ENCODE measurements at places on chromosomes 7 and 10.

DNA sequence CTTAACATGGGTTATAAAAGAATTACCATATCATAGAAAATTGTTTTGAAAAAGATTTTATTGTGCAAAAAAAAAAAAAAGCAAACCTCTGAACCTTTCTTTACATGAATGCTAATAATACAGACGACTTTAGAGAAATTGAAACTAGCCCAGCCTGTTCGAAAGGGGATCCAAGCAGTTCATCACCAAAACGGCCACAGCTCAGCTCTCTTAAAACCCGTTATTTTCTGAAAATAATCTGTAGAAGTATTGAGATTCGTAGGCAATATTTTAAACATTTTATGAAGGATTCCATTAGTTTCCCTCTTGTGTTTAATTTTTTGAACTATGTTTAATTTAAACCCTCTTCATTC, 9.9 kb upstream of the GSAP start:
- DNase-seq = no peak

DNA sequence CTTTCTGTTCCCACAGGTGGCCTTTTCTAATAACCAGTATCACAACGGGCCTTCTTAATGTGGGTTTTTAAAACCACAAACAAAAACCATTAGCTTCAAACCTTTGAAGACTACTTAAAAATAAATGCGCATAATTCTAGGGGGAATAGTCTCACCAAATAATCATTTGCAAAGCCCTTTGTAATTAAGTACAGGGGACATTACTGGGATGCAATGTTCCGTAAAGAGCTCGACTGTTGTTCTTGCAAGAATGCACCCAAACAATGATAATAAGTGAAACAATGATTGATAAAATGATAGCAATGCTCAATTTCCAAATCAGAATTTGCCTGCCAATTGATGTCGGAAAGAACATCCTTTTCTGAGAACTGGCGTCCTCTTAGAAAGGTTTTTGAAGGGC, 589.1 kb upstream of the ADARB2 start:
- no peak for DNase-seq

- no peak for DNase-seq
These were observed 39.2 kb downstream of the ST8SIA6 start for GRCh38 chr10:17415046-17415658.

GRCh38 chr7:6691103-6691502, 15.6 kb downstream of the ZNF12 start:
- DNase-seq = no peak

DNA sequence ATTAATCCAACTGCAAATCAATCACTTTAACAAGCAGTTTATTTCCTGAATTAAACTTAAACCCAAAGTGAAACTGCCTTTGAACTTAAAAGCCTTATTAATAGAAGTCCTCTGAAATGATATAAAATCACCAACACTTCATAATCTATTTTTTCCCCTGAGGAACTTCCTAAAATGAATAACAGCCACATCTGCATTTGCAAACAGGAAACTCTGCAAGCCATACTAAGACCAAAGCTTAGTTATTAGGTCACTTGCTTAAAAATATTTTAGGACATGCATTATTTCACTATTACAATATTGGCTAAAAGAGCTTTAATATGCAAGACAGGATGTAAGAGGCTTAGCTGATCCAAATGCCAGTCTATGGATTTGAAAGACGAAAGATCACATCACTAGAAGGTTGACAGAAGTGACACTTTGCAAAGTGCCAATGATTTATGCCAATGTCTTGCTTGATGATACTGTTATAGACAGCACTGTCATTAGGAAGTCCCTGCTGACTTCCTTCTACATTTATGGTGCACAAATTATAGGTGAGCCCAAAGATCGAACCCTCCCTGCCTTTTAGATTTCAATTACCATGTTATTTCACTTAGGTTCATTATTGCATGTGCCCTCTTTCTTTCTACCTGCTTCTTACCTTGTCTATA, 99.9 kb upstream of the SKAP2 start:
- DNase-seq = no peak

DNA sequence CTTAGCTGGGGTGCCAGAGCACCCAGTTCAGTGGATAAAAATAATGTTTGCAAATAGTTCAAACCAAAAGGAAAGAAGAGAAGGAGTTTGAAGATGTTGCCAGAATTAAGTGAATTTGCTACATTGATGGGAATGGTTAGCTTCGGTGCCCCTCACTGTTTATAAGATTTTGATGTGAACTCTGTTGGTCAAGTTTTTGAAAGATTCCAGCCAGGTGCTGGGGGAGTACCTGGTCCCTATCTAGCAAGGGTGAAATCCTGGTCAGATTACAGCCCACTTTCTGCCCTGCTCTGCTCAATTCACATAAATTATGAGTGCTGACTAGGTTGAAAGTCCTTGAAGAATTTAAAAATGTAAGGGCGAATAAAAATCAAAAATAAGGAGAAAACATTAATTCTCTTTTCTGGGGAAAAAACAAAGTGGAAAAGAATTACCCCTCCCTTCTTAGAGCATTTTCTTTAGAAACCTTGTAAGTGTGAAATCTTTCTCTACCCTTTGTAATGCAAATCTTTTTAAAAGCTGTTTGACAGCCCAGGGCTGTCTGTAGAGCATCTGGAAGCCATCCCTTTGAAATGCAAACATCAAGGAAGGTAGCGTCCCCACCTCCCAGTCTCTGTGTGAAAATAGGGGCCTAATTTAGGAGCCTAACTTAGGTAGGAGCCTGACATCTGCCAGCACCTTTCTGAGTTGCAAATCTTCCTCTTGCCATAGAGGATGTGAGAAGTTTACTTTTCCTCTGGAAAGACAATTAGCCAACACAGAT, 1.4 kb upstream of the GIMAP5 start:
- no peak for DNase-seq

- DNase-seq = peak; percentile 74
These were observed 318.1 kb downstream of the KCNMA1 start for GRCh38 chr10:77319557-77319956.

DNA sequence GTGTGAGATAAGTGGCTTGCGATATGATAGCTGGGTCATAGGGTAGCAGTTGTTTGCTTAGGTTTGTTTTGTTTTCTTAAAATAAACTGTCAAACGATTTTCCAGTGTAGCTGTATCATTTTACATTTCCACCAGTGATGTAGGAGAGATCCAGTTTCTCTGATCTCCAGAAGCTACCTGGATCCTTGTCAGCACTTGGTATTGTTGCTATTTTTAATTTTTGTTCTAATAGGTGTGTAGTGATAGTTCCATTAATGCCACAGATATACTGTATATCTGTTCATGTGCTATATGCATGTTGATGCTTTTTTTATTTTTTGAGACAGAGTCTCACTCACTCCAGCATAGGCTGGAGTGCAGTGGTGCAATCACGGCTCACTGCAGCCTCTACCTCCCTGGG, 44.4 kb downstream of the GOLGA7B start:
- DNase-seq = no peak

- DNase-seq = no peak
These were observed 6.5 kb downstream of the STAMBPL1 start for GRCh38 chr10:88886557-88886956.

- DNase-seq = peak; percentile 86
These were observed 295.5 kb downstream of the AHR start for GRCh38 chr7:17593819-17594419.

- no peak for DNase-seq
These were observed 220.8 kb downstream of the ARHGAP21 start for GRCh38 chr10:24502801-24503460.

All from fibroblast of gingiva (primary cell).